ENCODE measurements at places on chromosomes 4 and X. TPM values are rescaled to one million over a fixed set of nuclear protein-coding genes. Genes with fewer than 3 reads are reported as not detected.

TEX13B gene
- total RNA-seq = not detected

MAOB gene
- total RNA-seq = not detected

SOX3 gene
- not detected for total RNA-seq

DNA sequence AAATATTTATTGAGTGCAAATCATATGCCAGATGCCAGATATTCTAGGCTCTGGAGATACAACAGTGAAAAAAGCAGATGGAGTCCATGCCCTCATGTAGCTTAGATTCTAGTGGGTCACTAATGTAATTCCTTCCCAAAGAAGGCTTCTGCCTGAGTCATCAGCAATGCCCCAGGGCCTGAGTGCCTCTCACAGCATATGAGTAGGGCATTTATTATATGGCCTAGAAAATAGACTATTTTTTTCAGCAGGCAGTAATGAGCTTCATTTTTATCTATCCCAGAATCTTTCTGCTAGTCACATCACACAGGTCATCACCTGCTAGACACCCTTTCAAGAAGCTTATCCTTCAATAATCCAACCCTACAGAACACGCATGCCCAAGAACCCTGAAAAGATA is 22.3 kb downstream of the TMEM31 start:
- no peak for DNase-seq

DNA sequence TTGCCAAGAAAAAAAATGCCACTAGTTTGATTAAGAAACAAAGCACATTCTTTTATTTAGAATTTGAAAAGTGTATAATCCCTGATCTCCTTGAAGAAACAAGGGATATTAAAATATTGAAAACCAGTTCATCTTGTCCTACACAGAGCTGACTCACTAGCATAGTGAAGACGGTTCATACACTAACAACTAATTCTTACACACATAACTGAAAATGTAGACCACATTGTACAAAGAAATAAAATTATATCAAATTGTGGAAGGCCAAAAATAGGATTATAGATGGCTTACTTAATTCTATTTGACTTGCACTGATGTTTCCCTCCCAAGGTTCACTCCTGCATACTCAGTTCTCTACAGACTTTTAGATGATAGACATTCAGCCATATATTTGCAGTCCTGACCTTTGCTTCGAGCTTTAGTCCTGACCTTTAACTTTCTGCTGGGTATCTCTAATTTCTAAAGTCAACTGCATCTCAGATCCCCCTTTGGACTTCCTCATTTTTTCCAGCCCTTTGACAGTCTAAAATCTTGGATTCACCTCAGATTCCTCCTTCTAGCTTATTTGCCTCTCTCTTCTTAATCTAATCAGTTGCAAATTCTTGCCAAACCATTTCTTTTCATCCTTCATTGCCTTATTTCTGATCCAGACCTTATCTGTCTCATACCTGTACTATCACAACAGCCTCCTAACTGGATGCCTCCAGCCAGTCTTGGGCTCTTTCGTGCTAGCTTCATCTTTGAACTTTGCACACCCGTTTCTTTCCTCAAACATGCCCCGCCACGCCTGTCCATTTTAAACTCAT is 4.5 kb upstream of the WWC2 start:
- no peak for DNase-seq

GRCh38 chrX:49237060-49237459 is 1.8 kb downstream of the CCDC22 start:
- no peak for DNase-seq

- DNase-seq = no peak
Measured at GRCh38 chr4:184826691-184827270, 1.0 kb upstream of the ACSL1 start.

GRCh38 chr4:30269850-30270249 is 450.3 kb upstream of the PCDH7 start:
- DNase-seq = no peak

GRCh38 chr4:15610855-15611254 is 44.3 kb downstream of the FBXL5 start:
- no peak for DNase-seq

All from activated T-cell treated with anti-CD3 and anti-CD28 coated beads, Interleukin-2, amount 50 U/mL, for 4 hours (primary cell).